Brain microvascular endothelial cell (primary cell): ENCODE measurements at places on chromosomes 1 and 21.
A peak's percentile ranks its signal among the peaks of the same experiment; 100 is the strongest.

- peak; percentile 15 for DNase-seq
These were observed 8.8 kb upstream of the CEP85 start for GRCh38 chr1:26225033-26225831.

DNA sequence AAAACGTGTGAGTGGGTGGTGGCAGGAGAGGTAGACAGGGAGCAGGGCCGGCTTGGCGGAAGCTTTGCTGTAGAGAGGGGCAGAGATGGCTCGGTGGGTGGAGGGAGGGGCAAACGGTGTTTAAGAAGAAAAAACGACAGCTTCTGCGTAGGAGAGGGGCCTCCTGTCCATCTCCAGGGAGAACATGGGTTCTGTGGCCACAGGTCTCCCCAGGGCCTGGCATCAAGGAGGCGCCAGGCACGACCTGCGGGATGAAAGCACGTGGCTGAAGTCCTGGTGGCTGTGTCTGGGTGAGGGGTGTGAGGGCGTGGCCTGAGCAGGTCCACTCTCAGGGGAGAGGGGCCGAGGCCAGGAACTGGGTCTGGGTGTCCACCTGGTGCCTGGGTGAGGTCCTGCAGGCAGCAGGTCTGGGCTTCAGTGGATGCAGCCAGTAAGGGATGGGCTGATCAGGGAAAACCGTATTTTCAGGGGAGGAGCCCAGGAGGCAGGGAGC lies 940 bp upstream of the PRKCZ start:
- DNase-seq = no peak

DNA sequence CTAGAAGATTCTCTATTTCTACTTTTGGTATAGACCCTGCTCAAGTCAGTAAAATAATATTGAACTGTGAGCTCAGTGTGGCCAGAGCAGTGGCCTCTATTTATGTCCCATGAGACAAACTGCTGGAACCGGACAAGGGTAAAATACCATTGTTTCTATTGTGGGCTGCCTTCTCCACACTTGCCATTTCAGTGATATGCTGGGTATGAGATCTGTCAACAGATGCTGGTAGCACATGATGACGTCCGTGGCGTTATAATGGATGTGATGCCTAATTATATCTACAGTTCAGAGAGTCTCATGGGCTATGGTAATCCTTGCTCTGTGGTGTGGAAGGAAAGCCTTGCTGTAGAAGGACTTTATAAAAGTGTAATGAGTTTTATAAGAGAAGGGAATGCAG lies 2.4 kb downstream of the ACTN2 start:
- no peak for DNase-seq

DNA sequence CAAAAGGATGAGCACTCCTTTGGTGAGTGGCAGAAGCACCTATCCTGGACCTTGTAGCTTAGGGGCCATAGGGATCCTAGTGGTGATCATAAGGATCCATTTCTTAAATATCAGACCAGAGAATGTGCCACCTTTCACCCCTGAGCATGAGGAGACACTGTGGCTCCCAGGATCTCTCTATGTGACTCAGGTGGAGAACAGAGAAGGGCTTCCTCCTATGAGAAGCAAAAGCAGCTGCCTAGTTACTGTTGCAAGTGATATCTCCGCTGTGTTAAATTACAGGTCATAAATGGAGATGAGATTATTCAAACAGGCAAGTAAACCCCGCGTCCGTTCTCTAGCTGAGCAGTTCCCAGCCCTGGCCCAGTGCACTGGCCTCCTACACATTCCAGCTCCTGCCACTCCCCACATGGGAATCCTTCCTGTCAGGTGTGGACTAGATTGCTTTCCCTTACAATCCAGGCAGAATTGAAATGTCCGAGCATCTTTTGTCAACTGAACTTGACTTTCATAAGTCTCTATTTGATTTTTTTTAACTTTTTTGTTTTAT lies 26.3 kb downstream of the CLEC20A start:
- no peak for DNase-seq

DNA sequence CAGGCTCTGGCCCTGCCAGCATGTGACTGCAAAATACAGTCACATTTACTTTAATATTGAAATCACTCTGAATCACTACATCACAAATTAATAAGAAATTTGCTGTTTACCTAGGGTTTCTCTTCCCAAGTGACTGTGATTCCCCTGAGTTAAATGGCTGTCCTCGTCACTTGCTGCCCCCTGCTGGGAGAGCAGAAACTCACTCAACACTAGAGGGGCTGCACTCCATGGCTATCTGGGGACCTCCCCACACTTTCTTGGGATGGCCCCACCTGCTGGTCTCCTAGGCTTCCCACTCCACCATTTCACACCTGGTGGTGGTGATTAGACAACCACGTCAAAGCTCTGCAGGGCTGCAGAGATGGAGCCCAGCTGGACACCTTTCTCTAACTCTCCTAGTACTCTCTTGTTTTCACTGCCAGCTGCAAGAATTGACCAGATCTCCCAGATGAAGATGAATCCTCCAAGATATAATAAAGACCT lies 63.4 kb downstream of the CD2 start:
- no peak for DNase-seq

GRCh38 chr1:186307445-186307844 lies 67.6 kb downstream of the TPR start:
- DNase-seq = no peak

DNA sequence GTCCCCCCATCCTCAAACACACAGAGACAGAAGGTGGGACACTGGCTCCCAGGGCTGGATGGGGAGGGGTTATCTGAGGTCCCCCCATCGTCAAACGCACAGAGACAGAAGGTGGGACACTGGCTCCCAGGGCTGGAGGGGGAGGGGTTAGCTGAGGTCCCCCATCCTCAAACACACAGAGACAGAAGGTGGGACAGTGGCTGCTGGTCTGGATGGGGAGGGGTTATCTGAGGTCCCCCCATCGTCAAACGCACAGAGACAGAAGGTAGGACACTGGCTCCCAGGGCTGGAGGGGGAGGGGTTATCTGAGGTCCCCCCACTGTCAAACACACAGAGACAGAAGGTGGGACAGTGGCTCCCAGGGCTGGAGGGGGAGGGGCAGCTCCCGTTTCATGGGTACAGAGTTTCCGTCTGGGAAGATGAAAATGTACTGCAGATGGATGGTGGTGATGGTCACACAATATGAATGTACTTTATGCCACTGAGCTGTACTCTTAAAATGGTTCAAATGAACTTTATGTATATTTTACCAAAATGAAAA lies 69.2 kb downstream of the SCCPDH start:
- DNase-seq = no peak
